ENCODE measurements at places on chromosomes 16 and 17.

GRCh38 chr17:45318561-45319230 lies 1.9 kb upstream of the MAP3K14 start:
- no peak for DNase-seq

- no peak for DNase-seq
Observed at GRCh38 chr17:7647018-7647417, 3.7 kb upstream of the ATP1B2 start.

DNA sequence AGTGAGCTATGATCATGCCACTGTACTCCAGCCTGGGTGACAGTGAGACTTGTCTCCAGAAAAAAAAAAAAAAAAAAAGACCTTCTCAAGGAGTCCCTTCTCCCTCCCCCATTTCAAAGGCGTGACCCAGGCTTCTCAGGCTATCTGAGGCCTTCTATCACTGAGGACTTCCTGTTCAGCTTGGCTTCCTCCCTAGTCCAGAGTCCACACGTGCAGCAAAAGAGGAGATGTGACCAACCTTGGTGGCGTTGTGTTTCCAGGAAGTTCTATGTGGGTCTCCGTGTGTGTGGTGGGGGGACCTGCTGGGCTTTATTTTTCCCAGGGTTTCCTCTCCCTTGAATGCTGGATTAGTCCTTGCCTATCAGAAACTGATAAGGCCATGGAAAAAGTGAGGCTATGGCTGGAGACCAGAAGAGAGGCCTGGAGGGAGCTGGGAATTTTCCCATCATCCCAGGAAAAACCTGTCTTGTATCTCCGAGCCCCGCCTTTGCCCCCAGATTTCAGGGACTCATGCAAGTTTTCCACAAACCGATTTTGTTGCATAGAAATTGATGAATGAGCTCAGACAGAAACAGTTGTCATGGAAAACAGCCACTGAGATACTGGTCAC lies 148.1 kb downstream of the SALL1 start:
- no peak for DNase-seq

- no peak for DNase-seq
Observed at GRCh38 chr17:3026125-3026855, 37.1 kb downstream of the OR1D5 start.

GRCh38 chr17:34368196-34368945 lies 5.3 kb upstream of the CCL1 start:
- no peak for DNase-seq

DNA sequence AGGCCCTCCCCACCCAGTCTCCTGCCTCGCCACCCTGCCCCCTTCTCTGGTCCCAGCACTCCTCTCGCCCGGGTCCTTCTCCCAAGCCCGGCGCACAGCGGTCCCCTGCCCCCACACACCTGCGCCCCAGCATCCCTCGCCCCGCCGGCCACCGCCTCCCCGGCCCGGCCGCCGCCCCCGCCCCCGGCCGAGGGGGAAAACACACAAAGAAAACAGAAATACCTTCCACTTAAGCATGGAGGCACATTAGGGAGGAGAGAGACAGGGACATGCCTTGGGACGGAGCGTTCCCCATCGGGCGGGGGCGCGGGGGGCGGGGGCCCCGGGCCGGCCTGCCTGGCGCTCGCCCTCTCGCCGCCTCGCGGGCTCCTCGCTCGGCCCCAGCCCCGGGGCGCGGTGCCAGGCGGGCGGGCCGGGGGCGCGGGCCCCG lies 326 bp downstream of the SRCIN1 start:
- DNase-seq, result no peak

GRCh38 chr17:80839970-80840369 lies 151.7 kb upstream of the CHMP6 start:
- DNase-seq, result no peak

GRCh38 chr17:72514891-72515290 lies 394.1 kb downstream of the SOX9 start:
- no peak for DNase-seq

GRCh38 chr16:281660-282255 lies 1.2 kb upstream of the PDIA2 start:
- DNase-seq, result no peak

- DNase-seq, result no peak
Observed at GRCh38 chr17:60554377-60554788, 28.3 kb upstream of the APPBP2 start.

DNA sequence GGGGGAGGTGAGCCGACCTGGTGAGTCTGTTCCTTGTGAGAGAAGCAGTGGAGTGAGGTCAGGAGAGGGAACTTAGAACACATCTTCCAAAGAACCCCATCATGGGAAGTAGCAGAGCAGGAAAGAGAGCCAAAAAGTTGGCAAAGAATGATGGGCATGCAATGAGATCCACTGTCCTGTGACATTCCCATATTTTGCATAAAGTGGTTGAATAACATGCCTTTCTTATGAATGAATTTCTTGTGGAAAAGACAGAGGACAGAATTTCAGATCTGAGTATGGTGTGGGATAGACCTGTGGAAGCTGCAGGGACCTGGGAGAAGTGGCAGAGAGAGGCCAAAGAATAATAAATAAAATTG lies 41.3 kb downstream of the TMEM100 start:
- DNase-seq, result no peak

DNA sequence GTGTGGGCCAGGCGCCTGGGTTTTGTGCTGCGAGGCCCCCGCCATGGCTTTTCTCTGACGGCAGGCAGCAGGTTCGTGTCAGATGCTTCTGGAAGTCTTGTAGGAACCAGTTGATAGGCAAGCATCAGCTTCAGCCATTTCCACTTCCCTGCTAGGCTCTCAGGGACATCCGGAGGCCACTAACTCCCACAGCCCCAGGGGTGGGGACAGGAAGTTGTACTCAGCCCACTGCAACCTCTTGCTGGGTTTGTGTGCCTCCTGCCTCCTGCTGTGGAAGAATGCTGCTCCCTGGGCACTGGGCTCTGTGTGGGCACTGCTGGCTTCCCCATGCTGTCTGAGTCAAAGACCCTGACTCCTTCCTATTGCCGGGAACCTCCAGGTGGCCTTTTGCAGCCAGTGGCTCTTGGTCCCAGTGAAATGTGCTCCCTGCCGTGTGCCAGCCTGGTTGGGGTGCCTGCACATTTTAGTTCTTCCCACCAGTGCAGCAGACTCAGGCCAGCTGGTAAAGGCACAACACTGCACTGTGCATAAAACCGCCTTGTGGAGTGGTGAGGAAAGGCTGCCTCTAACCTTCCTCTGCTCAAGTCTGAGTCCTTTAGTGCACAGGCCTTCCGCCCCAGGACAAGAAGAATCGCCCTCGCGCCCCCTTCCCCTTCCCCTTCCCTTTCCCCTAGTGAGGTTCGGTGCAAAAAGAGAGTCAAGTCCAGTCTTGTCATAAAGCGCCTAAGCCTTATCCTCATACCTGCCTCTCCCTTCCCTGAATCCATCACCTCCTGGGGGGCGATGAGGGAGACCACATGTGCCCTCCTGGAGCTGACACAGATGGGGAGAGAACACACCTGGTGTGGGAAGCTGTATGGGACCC lies 16.6 kb downstream of the LDHD start:
- DNase-seq, result no peak

- DNase-seq, result peak; percentile 86
Observed at GRCh38 chr16:30096105-30096861, at the start of gene YPEL3. YPEL3 (minus strand) TSS chr16:30096213; CDS start chr16:30095482, 731 bp downstream.

DNA sequence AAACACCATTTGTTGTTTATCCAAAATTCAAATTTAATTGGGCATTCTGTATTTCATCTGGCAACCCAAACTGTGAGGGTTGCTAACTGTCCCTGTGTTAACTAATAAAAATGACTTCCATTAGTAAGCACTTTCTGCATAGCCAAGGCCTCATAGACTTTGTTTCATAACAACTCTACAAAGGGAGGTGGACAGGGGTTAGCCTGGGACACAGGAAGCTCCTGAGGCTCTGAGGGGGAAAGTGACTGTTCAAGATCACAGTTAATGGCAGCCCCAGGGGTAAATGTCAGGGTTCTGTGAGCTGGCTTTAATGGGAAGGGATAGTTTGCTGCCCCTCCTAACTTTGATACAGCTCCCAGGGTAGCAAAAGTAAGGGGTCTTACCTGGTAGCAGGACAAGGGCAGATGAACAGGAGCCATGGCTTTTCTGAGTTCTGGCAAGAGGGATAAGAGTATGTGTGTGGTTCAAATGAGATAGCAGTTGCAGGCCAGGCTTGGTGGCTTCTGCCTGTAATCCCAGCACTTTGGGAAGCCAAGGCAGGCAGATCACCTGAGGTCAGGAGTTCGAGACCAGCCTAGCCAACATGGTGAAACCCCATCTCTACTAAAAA lies 2.2 kb downstream of the HEATR9 start:
- DNase-seq, result no peak

GRCh38 chr16:74903120-74903519 lies 81.8 kb downstream of the WDR59 start:
- DNase-seq, result no peak

- DNase-seq, result peak; percentile 87
Observed at GRCh38 chr17:7021993-7022778, 664 bp upstream of the BCL6B start.

- DNase-seq, result no peak
Observed at GRCh38 chr16:67847064-67847861, at the start of gene CENPT. CENPT (minus strand) TSS chr16:67847693; CDS start chr16:67833859, 13,834 bp downstream.

- DNase-seq, result no peak
Observed at GRCh38 chr17:17729620-17730249, 48.5 kb downstream of the RAI1 start.

DNA sequence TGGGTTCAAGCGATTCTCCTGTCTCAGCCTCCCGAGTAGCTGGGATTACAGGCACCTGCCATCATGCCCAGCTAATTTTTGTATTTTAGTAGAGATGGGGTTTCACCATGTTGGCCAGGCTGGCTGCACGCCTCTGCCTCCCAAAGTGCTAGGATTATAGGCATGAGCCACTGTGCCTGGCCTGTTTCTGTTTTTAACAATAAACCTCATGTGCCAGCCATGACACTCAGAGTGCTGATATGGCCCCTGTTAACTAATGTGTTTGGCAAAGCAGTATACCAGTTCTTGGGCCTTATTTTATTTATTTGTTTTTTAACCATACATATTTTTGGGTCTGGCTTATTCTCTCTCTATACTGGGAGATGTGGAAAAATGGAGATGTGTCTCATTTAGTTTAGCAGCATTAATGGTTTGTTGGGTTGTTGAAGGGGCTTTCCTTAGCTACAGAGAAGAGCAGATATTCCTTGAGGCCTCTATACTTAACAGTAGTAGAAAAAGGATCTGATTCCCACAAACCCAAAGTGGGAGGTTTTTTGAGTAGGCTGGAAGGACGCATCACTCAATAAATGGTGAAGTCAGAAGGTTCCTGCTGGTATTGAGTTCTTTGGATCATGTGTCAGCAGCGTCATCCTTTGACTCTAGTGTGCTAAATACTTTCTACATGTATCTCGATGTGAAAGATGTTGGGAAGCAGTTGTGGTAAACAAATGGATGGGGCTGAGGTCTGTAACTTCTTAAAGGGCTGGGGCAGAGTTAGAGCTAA lies 16.2 kb upstream of the CDK5R1 start:
- no peak for DNase-seq

DNA sequence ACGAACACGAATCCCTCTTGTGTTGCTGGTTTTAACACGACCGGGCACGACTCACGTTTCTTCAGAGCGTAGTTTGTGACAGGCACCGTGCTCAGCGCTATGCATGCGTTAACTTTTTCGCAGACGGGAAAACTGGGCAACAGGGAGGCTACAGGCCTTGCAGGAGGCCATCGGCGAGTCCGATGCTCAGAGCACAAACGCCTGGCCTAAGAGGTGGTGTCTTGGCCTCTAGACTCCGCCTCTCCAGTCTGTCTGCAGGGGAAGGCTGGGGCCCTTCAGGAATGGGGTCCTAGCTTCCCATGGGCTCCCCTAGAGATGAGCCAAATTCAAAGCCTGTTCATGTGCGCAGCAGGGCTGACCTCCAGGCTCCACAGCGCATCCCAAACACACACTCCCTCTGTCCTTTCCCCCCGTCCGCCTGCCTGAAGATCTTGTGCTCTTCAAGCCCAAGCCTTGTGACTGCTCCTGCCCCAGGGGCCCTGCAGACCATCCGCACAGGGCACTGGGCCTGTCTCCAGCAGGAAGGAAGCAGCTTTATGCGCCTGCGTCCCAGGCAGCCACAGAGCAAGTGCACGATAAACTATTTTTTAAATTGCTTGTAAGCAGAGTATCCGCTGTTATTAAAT lies 3.1 kb downstream of the CLCN7 start:
- no peak for DNase-seq

DNA sequence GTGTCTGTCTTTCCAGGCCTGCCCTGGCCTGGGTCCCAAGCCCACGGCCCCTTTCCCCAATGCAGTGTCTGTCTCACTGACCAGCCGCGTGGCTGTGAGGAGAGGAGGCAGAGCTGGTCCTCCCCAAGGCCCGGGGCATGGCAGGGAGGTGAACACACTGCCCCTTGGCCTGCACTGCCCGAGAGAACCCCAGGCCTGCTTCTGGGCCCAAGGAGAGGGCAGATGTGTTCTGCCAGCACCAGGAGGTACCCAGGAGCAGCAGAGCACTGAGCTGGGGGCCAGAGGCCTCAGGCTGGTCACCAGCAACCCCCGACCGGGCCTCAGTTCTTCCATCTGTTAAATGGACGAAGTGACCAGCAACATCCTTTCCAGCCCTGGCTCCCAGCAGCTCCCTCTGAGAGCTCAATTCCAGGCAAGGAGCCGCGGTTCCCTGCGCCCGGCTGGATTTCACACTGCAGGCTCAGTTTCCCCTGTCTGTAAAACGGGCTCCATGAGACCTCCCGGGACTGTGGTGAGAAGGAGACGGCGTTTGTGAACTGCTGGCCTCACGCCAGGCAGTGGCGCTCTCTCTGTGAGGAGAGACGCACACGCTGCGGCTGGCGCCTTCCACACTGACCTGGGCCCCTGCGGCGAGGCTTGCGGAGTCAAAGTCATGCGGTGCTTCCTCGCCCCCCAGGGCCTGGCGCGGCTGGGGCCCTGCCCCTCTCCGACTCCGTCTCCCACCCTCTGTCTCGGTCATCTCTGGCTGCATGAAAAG lies 8.1 kb upstream of the ZFPM1 start:
- DNase-seq, result no peak

GRCh38 chr16:4325253-4325758 lies 9.4 kb downstream of the GLIS2 start:
- DNase-seq, result no peak

- no peak for DNase-seq
Observed at GRCh38 chr16:11024333-11025053, 80.1 kb downstream of the CLEC16A start.

DNA sequence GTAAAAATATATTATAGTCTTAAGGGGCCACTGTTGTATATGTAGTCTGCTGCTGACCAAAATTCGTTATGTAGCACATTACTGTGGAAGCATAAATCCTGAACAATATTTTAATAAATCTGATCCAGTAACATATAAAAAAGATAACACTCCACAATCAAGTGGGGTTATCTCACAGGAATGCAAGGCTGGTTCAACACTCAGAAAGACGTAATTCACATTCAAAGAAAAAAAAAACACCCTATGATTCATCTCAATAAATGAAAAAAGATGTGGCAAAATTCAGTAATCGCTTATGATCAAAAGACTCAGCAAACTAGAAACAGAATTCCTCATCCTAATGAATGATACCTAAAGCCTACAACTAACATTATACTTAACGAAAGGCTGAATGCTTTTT lies 47.8 kb downstream of the CREBBP start:
- DNase-seq, result no peak
